B cell (primary cell): ENCODE measurements at places on chromosomes 1 and 21. TPM values are rescaled to one million over a fixed set of nuclear protein-coding genes. Genes with fewer than 3 reads are reported as not detected.

Gene CSF3R
- 3.4 and 6.3 TPM in 2 replicates for polyA plus RNA-seq

Gene KCNN3
- polyA plus RNA-seq = 0.56 and 0.82 TPM in 2 replicates

Gene TGFB2
- 0.25 and 0.55 TPM in 2 replicates for polyA plus RNA-seq

Gene THEM5
- polyA plus RNA-seq = not detected in 2 replicates

Gene VHLL
- 0.36 and 0.45 TPM in 2 replicates for polyA plus RNA-seq
